Activated T-helper 2 cell treated with anti-CD3 and anti-CD28 coated beads, Interferon-gamma antibody, Interleukin-2, Interleukin-4, amounts not matched to agents 10 μg/mL and 5 μg/mL and 100 μg/mL, durations not matched to agents 14 hours and 24 hours and 36 hours (primary cell): ENCODE measurements at places on chromosomes 13 and 19.

DNA sequence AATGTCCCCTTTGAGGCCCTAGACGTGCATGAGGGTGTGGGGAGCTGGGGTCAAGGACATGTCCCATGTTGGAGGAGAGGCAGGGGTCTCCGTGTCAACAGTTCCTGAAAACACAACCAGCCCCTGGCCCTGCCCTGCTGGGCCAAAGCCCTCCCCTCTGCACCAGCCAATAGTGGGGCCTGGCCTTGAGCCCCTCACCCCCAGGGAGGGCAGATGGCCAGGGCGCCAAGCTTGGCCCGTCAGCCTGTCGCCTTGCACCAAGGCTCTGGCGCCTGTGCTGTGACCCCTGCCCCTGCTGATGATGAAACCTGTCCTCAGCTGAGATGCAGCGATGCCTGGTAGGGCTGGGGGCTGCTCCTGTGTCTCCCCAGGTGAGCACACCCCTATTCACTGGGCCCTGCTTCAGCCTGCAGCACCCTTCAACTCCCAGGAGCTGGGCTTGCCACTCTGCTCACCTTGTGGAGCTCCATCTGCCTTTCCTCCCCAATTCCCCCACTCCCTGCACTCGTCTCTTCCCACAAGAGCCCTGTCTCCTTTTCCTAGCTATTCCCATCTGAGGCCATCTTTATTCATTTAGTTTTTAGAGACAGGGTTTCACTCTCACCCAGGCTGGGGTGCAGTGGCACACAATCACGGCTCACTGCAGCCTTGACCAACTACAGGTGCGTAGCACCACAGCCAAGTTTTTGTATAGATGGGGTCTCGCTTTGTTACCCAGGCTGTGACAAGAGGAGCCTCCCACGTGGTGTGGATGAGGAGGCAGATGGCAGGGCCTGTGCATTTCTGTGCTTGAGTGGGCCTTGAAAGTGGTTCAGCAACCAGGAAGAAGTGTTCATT, 2.1 kb upstream of the HAMP start:
- no peak for DNase-seq

GRCh38 chr13:99075268-99076191, 97.7 kb upstream of the DOCK9 start:
- DNase-seq: peak; percentile 50

DNA sequence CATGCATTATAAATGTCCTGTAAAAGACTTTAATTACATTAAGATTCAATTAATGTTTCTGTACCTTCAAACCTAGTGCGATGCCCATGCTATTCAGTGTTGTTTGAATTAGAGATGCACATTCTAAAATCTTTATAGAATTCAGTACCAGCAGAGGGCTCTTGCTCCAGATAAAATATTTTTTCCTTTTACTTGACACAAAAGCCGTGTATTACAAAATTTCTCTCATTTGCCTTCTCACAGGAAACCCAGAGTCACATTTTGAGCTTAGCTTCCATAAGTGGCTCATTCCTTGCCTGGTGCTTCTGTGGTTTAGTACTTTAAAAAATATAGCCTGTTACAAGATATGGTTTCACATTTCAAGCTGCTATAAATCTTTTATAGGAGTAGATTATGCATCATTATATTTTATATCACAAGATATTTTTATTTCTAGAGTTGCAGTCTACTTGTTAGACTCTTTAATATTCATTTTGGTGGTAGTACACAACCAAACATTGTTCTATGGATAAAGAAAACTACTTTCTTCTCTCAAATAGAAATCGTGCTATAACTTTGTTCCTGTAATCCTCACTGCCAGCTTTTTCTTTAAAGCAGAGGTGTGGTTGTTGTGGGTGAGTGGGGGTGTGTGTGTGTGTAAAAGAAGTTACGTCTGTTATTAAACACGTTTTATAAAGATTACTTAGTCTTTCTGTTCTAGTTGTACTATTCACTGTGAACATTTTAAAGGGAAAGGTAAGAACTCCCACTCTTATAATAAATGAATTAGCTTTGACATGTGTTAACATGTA, 101.4 kb downstream of the RNF17 start:
- DNase-seq: no peak

DNA sequence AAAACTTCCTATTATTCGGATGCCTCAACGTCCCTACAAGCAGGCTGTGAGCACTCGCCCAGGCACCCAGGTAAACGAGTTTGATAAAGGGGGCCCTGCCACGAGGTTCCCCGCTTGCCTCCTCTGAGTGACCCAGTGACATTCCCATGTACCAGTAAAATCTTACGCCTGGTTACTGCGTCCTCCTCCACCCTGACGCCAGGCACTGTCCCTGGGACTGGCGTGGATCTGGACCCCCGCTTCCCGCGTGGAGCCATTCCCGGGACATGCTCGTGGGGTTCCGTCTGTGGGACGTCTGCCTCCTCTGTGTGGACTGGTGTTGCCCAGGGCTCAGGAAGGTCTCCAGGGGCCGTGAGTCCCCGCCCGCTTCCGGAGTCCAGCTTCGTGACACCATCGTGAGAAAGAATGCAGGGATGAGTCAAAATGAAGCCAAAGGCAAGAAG, 407 bp upstream of the ZNF550 start:
- no peak for DNase-seq

DNA sequence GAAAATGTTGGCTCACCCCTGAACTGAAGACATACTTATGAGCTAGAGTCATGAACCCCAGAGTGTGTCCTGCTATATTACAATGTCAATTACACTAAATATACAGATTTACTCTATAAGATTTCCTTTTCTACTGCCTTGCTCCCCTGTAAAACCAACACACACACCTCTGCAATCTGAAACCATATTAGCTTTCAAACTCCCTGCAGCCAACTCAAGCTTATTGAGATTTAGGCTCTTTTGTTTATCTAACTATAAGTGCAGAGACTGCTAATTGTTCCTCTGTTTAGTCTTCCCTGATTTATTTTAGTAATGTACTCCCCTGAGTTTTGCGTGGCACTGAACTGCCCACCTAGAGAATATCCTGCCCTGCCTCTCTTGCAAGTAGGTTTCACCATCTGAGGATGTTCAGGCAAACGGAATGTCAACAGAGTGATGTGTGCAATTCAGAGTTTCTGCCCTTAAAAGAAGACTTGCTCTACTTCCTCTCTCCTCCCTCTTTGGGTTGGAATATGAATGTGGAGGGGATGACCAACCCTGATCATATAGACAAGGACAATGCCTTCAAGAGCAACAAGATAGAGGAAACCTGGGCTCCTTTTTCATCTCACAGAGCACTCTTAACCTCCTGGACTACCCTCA, 22.3 kb downstream of the FAM216B start:
- DNase-seq: no peak

GRCh38 chr13:44432650-44433049, 59.0 kb downstream of the SERP2 start:
- DNase-seq: no peak

GRCh38 chr19:41308450-41309179, 1.4 kb upstream of the CCDC97 start:
- peak; percentile 84 for DNase-seq
